Germinal center (tissue), 1 donor: ENCODE measurements at places on chromosomes 7 and 10.

DNA sequence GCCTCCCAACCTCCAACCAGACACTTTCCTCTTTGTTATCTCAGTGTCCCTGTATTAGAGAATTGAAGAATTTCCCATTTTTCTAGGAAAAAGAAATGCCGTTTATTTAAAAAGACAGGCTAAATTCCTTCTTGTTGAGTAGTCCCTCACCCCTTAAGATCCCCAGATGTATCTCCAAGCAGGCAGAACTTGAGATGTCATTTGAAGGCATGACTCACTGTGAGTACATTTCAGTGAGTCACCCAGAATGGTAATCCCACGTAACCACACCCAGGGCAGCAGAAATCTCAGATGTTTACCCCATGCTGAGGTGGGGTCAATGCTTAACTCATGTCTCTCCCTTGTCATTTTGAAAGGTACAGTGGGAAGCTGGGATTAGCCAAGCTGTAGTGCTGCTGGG, 4.4 kb downstream of the ZNF655 start:
- no peak for DNase-seq

DNA sequence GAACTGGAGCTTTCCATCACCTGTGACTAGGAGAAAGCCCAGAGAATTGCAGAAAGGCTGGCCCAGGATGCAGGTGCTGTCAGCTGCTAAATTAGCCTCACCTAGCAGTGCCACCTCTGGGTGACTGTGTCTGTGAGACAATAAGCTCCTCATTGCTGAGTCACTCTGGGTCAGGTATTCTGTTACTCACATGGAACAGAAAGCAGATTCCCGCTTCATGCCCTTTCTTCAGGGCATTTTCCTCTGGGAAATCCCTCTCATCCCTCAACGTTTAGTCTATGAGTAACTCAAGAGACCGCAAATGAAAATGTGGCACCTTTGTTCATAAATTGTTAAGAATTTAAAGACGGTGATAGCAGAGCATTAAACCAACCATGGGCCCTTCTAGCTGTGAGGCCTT, 184.0 kb downstream of the ADAM12 start:
- no peak for DNase-seq

DNA sequence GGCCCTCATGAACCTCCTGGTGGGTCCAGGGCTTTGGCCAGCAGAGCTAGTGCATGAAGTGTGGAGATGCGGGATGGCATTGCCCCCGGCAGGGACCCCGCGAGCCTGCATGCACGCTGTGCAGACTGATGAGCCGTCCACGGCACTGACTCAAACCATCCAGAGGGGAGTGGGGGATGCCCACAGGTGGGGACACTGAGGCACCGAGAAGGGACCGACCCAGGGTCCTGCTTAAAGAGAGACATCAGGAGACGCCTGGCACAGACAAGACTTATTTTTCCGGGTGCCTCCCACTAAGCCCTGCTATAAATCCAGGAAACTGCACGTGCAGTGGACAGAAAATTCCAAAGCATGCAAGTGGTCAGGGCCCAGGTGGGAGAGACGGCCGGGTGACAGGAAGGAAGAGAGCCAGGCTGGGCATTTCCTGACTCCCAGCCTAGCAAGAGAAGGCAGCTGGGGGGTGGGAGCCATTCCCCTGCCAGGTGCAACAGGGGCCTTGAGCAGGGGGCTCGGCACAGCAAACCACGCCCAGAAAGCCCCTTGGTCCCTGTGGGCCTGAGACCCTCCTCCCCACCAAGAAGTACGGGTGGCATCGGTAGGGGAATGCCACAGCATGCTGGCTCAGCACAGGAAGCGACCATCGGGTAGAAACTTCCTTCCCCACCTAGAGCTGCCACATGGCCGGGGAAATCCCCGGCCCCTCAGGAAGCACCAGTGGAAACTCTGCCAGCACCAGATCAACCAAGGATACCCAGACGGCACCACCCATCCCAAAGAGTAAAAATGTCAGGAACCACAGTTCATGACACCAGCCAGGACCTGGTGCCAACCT, 91.5 kb downstream of the FOXL3 start:
- no peak for DNase-seq

- DNase-seq, result peak; percentile 81
Measured at GRCh38 chr10:5629303-5630111, 36.9 kb downstream of the ASB13 start.

DNA sequence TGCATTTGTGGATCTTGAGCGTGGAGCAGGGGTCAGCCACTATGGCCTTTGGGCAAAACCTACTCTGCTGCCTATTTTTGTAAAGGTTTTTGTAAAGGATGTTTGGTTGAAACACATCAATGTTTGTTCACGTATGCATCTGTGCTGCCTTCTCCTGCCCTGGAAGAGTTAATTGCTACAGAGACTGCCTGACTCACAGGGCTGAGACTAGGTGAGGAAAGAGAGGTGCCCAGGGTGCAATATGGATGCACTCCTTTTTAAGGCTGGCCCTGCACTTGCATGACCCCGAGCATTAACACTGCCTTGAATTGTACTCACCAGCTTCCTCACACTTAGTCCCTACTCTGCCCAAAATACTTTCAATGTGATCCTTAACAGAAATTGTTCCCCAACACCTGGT, 20.9 kb upstream of the NAMPT start:
- DNase-seq, result no peak

DNA sequence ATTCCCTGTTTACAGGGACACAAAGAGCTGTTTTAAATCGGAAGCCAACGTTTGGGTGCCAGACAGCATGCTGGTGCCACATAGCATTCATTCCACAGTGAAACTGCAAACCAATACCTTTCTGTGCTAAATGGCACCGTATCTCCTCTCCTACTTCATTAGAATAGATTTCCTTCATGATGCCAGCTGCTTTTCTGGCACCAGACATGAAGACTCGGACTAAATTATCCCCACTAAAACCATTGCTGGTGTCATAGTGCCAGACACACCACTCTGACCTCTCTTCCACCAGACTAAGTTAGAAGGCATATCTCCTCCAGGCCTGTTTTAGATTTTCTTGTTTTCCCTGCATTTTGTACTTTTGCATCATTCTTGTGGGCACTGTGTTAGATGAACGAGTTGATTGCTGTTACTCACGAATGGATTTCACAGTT, 155.1 kb downstream of the ETV1 start:
- no peak for DNase-seq

GRCh38 chr10:5508161-5508604, 8.8 kb upstream of the CALML5 start:
- DNase-seq, result no peak

- DNase-seq, result no peak
Measured at GRCh38 chr10:49167425-49168170, 20.6 kb downstream of the TMEM273 start.

GRCh38 chr10:75197906-75198305, 12.7 kb upstream of the VDAC2 start:
- no peak for DNase-seq

DNA sequence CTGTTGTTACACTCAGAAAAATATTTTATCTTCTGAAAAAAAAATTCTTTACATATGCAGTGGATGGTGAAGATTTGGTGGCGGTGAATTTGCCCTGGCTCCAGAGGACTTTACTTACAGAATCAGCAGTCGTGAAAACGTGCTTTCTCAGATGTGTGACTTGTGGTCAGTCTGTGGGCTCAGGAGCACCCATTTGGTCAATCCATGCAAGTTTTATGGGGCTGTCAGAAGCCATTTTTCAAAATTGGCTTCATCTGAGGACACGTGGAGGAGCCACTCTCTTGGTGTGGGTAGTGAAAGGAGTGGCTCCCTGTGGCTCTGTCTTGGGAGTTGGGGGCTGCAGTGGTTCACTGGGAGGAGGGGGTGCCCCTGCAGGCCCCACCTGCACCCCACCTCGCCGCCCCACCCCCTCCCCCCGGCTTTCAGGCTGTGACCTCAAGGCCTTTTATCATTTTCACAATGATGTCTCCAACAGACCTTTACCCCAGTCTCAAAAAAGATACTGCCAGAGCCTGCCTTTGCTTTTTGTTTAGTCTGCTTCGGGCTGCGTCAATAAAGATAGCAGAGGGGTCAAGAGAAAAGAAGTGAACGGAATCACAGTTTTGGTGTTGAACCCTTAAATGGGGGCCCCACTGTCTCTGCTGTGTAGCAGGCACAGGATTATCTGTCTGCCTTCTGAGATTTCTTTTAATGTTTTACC, 137.4 kb downstream of the MGMT start:
- no peak for DNase-seq
